Stimulated activated CD4-positive, alpha-beta T cell treated with anti-CD3 and anti-CD28 coated beads, Interleukin-2, amount 100 ng/mL, for 48 hours (primary cell): ENCODE measurements at places on chromosomes 1 and 21.

DNA sequence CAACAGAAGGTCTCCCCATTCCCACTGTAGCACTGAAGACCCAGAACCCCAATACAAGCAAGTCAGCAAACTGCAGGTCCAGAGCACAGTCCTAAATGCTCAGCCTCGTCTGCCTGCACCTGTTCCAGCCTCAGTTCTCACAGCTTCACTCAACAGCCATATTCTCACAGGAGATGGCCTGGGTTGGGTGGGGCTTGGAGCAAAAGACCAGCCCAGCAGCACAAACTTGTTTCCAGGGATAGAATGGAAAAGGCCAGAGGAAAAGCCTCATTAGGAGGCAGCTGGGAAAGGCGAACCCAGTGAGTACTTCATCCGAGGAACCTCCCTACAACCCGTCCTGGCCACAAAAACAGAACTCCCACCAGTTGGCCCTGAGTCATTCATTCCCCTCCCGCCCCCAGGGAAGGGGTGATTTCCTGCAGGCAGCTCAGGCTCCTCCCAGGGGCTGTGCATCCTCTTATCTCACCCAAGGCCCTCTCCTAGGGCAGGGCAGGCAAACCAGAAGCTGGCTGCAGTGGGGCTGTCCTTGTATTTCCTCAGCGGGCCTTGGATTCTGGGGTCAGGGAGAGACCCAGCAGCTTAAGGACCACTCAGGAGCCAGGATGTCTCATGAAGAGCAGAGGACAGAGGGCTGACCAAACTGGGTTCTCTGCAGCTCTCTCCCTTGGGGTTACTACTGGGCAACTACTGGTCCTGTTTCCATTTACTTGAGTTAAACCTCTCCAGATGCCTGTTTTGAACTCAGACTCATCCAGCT lies 7.4 kb upstream of the MPL start:
- peak; percentile 52 for DNase-seq

- DNase-seq: no peak
Observed at GRCh38 chr1:43444836-43445235, 8.9 kb downstream of the HYI start.

GRCh38 chr1:165452336-165453130 lies 7.6 kb upstream of the RXRG start:
- DNase-seq: no peak

- DNase-seq: no peak
Observed at GRCh38 chr1:38117444-38117887, 70.9 kb upstream of the POU3F1 start.

DNA sequence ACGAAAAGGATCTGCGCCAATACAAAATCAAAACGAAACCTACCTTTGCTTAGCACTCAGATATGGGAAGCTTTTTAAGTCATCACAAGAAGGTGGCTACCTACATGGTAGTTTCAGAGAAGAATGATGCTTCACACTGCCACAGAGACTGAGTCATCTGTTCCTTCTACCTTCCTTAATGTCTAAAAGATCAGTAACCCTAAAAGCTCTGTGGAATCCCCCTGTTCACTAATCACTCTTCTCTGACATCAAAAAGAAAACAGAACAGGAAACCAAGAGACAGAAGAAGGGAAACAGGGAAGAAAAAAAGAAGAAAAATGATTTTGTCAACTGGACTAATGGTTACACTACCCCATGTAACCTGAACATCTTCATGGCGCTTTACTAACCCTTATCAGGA lies 177.2 kb downstream of the SMYD3 start:
- no peak for DNase-seq

GRCh38 chr21:23853796-23854379 lies 1753.4 kb downstream of the MRPL39 start:
- DNase-seq: no peak

GRCh38 chr1:204172404-204173029 lies 6.4 kb upstream of the REN start:
- no peak for DNase-seq

GRCh38 chr1:239856067-239856466 lies 235.6 kb upstream of the FMN2 start:
- no peak for DNase-seq

DNA sequence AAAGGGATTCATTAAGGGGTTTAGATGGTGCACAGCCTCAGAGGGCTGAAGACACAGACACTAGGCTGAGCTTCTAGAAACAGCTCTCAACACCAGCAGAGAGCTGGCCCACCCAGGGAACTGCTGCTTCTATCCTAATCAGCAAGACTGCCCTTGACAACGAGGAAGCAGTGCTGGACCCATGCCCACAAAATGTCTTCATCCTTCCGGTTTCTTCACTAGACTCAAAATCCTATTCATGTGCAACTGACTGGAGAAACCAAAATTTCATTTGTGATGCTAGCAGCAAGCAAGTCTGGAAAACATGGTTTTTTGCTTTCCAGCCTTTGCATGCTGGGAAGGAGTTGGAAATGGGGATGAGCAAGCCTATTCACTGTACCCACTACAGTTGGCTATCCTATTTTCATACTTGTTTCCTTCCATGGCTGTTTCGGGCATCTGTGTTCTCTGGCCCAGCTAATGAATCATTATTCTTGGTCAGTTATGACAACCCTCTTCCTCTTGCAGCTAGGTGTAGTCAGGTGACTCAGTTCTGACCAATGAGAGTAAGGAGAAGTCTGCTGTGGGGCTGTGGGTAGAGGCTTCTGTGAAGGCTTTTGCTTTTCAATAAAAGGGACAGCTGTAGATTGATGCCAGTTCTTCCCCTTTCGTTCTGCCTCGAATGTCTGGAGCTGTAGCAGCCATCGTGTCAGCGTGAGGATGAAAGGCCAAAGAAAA lies 14.6 kb upstream of the TMEM61 start:
- no peak for DNase-seq

DNA sequence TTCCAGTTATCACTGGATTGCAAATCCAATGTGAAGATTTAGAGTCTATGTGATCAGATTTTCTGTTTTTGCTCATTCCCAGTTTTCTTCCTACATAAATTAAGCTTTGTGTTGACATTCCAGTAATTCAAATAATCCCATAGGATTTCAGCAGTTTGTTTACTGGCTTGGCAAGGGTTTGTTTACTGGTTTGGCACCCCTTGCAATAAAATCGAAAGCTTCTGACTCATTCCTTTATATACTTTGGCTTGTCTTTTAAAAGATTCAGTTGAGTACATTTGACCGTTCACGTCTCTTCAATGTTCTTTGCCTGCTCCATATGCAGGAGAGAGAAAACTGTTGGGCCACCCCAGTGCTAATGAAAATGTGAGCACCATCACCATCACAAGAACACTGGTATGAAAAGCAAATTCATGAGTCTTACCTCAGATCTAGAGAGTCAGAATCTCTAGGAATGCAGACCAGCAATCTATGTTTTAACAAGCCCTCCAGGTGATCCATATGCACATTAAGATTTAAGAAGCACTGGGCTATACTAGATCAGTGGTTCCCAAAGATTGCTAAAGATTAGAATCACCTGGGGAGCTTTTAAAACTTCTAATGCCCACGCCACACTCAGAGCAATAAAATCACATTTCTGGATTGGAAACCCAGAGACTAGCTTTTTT lies 32.8 kb downstream of the ZC3H11B start:
- DNase-seq: no peak

GRCh38 chr1:69737527-69738185 lies 169.9 kb downstream of the LRRC7 start:
- no peak for DNase-seq

GRCh38 chr1:181475580-181475979 lies 7.7 kb upstream of the CACNA1E start:
- DNase-seq: no peak

- no peak for DNase-seq
Observed at GRCh38 chr21:40187946-40188654, 320.9 kb downstream of the PCP4 start.

GRCh38 chr1:101308935-101309333 lies 72.1 kb downstream of the S1PR1 start:
- DNase-seq: no peak

DNA sequence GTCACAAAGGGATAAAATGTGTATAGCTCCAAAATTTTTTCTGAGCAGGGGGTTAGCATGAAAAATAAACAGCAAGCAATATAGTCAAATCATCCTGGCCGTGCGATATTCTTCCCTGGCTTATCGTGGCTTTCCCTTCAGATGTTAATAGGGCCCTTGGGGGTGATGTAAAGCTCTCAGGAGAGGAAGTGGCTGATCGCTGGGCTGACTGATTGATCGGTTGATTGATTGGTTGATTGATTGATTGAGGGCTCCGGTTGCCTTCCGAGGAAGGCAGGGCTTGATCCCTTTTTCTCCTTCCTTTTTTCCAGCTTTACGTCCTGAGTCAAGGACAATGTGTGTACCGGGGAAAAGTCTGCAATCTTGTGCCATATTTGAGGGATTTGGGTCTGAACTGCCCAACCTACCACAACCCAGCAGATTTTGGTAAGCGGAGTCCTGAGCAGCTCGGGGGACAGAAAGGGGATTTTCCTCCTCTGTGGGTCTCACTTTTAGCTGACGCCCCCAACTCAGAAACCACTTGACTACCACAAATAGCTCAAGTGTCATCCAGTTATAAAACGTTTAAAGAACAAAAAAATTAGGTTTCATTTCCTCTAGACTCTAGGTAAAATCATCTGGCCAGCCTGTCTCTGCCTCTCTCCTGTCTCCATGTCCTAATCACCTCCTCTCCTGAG lies 29.5 kb downstream of the TFF3 start:
- no peak for DNase-seq

DNA sequence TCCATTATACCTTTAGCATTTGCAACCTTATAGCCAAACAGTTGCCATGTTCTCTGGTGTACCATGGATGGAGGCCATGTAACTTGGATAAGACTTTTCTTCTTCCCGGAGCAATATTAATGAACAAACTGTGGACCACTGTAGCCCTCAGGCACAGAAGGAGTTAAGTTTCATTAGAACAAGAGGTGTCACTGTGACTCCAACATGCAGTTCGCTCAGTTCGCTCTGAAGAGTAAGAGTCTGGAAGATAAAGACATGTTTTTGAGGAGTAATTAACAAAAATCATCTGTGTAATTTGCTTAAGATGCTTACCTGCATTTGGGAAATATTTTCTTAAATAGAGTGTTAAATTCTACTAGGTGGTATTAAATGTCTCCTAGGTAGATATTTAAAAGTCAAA lies 4.1 kb downstream of the KIF26B start:
- no peak for DNase-seq

DNA sequence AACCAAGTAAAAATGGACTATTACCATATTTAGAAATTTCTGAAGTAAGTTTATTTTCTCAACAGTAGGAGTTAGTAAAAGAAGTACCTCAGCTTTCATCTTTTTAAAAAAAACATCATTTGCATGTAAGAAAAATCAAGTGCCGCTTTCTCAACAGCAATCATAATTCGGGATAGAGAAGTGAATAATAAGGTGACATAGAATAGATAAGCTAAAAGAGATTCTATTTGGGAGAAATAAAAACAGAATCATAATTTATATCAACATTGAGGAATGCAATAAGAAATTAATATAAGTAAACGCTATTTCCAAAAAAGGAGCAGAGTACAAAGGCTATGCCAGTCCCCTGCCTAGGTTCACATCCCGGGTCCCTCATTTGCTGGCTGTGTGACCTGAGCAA lies 330.9 kb upstream of the GREM2 start:
- DNase-seq: no peak

DNA sequence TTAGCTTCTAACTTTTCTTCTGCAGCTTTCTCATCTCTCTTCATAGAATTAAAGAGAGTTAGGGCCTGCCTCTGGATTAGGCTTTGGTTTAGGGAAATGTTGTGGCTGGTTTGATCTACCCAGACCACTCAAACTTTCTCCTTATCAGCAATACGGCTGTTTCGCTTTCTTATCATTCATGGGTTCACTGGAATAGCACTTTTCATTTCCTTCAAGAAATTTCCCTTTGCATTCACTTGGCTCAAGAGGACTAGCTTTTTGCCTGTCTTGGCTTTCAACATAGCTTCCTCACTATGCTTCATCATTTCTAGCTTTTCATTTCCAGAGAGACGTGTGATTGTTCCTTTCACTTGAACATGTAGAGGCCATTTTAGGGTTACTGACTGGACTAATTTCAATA lies 59.6 kb downstream of the AKT3 start:
- DNase-seq: no peak

DNA sequence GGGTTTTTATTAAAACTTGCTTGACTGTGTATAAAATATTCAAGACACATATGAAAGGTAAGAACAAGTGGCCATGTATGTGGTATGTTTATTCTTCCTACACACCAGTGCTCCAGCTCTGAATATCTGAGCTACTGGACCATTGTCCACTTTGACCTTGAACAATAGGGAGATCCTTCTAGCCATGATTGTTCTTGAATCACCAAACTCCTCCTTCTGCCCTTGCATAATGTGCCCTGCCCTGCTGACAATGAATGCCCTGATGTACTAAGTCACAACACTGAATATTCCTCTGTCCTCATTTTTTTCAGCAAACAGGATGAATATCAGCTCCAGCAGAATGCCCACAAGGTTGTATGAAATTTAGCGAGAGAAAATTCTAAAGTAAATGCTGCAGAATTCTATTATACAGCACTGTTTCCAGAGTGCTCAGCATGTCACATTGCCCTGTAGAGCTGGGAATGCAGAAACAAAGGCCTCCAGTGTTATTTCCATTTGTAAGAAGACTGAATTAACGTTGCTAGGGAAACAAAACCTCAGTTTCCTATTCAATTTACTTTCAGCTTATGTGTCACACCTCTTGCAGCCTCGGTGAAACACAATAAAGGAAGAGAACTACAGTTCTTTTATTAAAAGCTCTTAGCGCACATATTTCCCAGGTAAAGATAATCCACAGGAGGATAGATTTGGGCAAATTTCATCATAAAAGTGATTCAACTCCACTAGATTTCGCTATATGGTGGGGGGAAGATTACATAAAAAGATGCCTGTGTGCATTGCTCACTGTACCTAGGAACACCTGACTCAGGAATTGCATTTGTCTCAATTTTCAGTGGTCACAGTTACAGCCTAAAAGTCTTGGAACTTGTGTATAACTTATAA lies 187.4 kb upstream of the ATP1B1 start:
- no peak for DNase-seq

GRCh38 chr1:201487742-201488141 lies 18.8 kb upstream of the PHLDA3 start:
- DNase-seq: no peak

DNA sequence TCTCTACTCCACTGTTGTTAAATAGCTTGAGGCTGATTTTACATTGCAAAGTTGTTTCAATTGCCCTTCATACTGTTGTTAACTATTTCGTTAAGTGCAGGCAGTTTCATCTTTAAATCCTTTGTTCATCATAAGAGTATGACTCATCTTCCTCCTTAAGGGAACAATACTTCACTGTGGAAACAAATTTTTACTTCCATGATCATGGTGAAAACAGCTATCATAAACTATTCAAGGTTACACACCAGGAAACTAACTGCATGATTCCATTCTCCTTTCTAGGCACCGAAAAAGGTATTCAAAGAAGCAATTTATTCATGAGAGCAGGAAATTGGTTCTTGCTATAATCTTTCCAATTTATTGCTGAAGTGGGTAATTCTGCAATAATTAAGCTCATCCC lies 593.2 kb downstream of the LRRIQ3 start:
- DNase-seq: no peak

- DNase-seq: no peak
Observed at GRCh38 chr1:31373897-31374486, 1.1 kb upstream of the FABP3 start.

GRCh38 chr1:186234976-186235686 lies 139.9 kb downstream of the TPR start:
- DNase-seq: no peak
